RWPE2 (cell line): ENCODE measurements at places on chromosomes 1 and 21.

DNA sequence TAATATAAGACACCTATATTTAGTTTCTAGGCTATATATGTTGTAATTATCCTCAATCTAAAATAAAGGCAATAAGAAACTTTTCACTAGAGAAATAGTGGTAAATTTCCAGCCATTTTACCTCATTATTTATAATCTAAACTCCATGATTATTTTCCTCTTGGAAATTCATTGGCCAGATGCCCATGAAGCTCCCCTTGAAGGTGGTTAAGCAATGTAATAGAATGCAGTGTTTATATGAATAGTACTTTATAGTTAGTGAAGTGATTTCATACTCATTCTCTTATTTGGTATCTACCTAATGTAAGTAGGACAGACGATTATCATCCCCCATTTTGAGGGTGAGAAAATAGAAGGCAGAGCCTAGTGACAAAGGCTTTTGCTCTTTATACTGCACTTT is 26.5 kb downstream of the NFYC start:
- DNase-seq, result no peak

- DNase-seq, result no peak
Measured at GRCh38 chr21:41899426-41900202, 20.5 kb upstream of the PRDM15 start.

DNA sequence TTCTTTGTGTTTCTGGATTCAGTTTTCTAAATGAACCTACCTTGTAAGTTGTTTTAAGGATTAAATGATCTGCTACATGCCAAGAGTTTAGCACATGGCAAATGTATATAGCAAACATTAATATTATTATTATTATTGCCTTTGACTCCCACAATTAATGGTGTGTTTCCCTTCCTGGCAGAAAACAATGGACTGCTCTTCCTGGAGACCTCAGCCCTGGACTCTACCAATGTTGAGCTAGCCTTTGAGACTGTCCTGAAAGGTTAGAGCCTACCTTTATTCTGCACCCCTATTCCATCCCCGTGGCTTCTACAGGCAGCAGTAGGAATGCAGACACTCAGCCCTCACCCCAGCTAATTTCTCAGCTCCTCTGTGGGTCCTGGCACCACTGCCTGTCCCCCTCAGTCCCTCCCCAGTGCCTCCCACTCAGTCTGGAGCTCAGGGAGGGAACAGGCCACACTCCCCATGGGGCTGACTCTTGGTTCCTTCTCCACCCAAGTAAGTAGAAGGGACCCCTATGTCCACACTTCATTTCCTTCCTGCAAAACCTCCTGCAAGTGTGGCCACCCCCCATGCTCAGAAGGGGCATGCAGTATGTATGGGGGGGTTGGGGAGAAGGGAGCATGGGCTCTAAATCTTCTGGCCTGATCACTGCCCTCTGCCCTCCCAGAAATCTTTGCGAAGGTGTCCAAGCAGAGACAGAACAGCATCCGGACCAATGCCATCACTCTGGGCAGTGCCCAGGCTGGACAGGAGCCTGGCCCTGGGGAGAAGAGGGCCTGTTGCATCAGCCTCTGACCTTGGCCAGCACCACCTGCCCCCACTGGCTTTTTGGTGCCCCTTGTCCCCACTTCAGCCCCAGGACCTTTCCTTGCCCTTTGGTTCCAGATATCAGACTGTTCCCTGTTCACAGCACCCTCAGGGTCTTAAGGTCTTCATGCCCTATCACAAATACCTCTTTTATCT is 8.8 kb downstream of the RAB25 start:
- DNase-seq, result no peak

GRCh38 chr1:64599242-64599641 is 129.3 kb downstream of the CACHD1 start:
- DNase-seq, result no peak

DNA sequence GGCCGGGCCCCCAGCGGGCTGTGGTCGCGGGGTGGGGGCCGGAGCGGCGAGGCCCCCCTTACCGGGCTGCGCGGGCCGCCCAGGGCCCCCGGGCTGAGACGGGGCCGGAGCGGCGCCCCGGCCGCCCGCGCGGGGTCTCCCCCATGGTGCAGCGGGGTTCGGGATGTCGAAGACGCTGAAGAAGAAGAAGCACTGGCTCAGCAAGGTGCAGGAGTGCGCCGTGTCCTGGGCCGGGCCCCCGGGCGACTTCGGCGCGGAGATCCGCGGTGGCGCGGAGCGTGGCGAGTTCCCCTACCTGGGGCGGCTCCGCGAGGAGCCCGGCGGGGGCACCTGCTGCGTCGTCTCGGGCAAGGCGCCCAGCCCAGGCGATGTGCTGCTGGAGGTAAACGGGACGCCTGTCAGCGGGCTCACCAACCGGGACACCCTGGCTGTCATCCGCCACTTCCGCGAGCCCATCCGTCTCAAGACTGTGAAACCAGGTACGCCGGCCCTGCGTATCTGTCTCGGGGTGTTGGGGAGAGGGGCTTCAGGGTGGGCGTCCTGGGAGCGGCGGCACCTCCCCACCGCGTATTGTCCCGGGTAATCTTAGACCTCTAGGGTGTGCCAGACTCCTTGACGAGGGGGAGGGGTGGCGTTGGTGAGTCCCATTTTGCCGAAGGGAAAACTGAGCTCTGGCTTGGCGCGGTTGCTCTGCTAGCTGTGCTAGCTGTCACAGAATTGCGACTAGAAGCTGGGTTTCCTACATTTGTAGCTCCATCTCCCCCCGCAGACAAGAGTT is 745 bp downstream of the MAGI3 start:
- DNase-seq, result peak; percentile 58
